ENCODE measurements at places on chromosomes 16 and 17.

GRCh38 chr16:21656795-21657768 is 4.7 kb upstream of the IGSF6 start:
- DNase-seq = no peak

- DNase-seq = no peak
Measured at GRCh38 chr16:88003316-88003715, 52.1 kb downstream of the BANP start.

GRCh38 chr16:19419698-19420075 is 2.0 kb downstream of the TMC5 start:
- DNase-seq = no peak

GRCh38 chr17:48809182-48809581 is 7.8 kb downstream of the TTLL6 start:
- no peak for DNase-seq

- DNase-seq = no peak
Measured at GRCh38 chr17:7719661-7720060, 2.1 kb downstream of the DNAH2 start.

Data from stimulated activated CD8-positive, alpha-beta memory T cell treated with anti-CD3 and anti-CD28 coated beads, Interleukin-7, amount 100 ng/mL, for 1 hour (primary cell).